ENCODE measurements at places on chromosomes 1 and 21.
A peak's percentile ranks its signal among the peaks of the same experiment; 100 is the strongest.

DNA sequence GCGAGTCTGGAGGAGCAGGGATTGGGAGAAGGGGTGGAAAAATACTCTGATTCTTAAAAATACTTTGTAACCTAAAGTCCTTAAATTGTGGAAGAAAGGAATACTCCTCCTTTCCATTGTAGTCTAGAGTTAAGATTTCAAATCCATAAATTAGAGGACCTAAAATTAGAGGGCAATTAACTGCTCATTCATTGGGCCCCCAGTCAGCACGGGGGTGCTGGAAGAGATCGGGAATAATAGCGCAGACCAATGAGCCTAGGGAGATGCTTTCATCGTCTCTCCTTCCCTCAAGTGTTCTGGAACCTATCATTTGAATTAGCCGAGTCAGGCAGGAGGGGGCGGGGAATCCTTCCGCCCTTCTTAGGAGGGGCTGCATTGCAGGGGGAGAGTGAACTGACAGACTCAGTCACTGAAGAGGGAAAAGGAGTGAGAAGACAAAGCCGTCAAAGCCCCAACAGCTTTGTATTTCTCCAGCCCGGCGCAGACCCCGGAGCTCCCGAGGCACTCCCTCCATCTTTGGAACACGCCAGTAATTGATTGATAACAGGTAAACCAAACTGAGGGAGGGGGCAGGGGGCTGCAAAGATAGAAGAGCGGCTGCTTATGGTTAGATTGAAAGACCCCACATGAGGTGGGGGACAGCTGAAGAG lies at the start of gene MLLT11:
TSS of gene MLLT11 (plus strand) at position 391 of the 650 bp plus-strand sequence. CDS start 6,828 bp downstream, outside the sequence.
- DNase-seq, result peak; percentile 67

- DNase-seq, result no peak
Observed at GRCh38 chr1:156858555-156858956, 361 bp downstream of the INSRR start.

DNA sequence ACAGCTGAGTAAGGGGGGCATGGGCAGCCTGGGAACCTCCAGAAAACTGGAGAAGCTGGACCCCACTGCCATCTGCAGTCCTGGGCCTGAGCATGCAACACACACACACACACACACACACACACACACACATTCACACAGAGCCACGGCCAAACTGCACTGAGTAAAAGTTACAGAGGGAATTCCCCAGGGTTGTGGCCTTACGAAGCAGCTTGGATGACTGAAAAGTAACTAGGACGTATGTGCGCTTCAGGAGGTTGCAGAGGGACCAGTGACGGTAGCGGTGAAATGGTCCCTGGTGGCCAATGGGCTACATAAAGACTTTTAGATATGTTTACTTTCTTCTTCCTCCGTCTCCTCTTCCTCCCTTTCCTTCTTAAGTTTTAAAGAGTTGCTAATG lies 232.5 kb upstream of the TMEM51 start:
- DNase-seq, result no peak

- no peak for DNase-seq
Observed at GRCh38 chr1:219990782-219991510, 55.4 kb downstream of the EPRS1 start.

GRCh38 chr1:75937034-75937433 lies 4.8 kb upstream of the ASB17 start:
- no peak for DNase-seq

DNA sequence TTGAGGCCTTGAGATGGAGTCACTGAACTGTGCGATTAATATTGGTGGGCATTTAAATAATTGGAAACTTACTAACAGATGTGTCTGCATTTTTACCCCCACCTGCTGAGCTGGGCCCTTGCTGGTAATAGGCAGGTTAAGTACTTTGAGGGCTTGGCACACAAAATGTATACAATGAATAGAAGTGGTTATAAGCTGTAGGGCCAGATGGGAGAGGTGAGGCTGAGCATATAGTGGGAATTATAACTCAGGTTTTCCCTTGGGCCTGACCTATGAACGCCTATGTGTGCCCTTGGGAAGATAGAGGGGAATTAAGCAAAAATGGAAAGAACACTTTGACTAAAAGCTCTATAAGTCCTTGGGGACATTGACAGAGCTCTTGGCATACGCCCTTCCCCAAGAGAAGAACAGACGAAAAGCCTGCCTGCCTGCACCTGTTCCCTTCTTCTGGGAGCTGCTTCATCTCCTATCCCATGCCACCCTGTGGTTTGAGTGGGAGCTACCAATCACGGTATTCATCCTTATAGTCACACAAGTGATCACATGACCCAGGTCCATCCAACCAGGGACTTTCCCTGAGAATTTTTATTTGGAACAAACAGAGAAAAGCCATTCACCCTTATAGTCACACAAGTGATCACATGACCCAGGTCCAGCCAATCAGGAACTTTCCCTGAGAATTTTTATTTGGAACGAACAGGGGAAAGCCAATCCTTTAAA lies 260.7 kb upstream of the CSF3R start:
- no peak for DNase-seq

DNA sequence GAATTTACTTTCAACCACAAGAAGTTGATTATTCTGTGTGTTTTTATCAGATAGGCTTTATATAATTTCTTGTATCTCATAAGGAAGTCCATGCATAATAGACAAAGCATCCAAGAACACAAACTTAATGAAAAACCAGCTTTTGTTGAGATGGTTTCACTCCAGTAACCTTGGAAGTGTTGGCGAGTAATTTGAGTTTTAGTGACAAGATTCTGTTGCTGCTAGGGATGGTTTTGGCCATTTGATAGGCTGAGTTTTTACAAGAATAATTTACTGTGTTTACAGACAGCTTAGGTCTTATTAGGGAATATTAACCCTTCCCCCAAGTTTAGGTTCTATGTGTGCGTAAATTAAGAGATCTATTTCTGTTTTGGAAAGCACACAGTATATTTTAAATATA lies 513.6 kb downstream of the USP25 start:
- DNase-seq, result no peak

- no peak for DNase-seq
Observed at GRCh38 chr1:169959686-169960085, 66.0 kb upstream of the SCYL3 start.

DNA sequence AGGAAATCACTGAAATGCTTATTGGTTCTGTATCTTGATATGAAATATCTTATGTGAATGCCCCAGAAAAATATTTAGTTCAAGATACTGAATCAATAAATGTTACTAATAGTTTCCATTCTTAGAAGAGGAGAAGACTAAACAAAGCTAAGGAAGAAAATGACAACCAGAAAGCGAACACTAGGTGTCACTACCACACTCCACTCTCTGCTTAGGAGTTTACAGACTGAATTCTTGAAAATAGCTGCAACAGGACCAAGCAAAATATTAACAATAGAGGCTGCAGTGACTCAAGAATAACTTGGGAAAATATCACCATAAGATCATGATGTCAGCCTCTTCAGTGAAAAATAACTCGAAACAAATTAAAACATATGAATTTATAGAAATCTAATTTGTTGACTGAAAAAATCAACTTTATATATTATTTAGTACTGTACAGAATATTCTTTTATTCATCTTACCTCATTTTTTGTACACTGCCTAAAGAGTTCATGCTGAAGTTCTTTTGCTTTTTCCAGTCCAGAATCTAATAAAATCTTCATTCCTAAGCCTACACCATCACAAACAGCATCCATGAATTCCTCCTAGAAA lies 61.6 kb downstream of the KIF14 start:
- DNase-seq, result peak; percentile 42

GRCh38 chr1:200917291-200917817 lies 22.7 kb downstream of the INAVA start:
- no peak for DNase-seq
